Epithelial cell of proximal tubule (primary cell): ENCODE measurements at places on chromosomes 4 and X.

- no peak for DNase-seq
Observed at GRCh38 chr4:8390577-8390976, 49.9 kb downstream of the ACOX3 start.

GRCh38 chr4:8746523-8747466 is 124.8 kb downstream of the HMX1 start:
- no peak for DNase-seq

- no peak for DNase-seq
Observed at GRCh38 chr4:87025023-87025613, 90.3 kb downstream of the AFF1 start.

DNA sequence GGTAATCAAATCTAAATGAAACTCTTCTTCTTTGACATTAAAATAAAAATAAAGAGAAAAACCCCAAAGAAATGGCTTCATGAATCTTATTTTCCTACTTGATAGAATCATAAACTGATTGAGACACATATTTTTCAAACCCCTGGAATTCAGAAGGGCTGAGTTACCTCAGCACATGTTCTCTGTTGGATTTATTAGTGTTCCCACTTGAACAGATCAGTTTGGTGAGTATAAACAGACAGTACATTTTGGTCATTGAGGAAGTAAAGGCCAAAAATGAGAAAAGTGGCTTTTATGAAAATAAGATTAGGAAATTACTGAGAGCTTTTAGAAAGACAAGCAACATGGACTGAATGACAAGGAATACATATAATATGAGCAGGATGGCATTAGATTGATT is 620.4 kb downstream of the ANKRD50 start:
- DNase-seq, result no peak

DNA sequence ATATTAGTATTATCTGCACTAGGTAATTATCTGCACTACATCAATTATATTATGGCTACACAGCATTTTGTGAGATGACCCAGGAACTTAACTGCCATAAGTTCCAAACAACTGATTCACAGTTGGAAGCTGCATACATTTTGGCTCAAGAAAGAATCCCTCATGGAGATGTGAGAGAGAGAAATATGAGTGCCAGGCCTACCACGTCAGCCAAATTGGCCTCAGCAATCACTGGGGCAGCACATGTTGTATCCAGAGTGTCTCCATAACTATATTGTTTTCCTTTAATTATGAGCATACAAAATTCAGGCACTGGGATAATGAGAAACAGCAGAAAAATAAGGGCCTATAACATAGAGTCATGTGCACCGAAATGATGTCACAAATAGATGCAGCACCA is 174.2 kb upstream of the DMD start:
- no peak for DNase-seq
